ENCODE measurements at places on chromosomes 6 and 20. TPM values are rescaled to one million over a fixed set of nuclear protein-coding genes. Genes with fewer than 3 reads are reported as not detected.

DNA sequence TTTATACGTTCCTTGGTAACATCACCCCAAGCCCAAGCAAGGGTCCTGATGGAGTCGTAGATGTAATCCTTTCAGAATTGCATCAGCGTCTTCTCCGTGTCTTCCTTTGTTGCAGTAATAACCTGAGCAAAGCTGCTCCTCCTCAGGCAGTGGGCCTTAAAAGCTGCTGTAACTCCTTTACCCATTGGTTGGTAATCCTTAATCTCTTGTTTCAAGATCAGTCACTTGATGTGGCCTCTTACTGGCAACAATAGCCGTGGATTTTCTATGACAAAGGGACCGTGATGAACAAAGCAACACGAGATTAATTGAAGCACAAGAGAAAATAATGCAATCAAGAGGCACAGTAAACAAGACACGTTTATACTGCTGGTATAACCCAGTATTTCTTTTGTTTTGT is 44.6 kb downstream of the ALDH5A1 start:
- H3K27ac ChIP-seq = no peak overlapping the region
- no peaks in the 10 kb centered on the region for H3K4me1 ChIP-seq
- H3K27me3 ChIP-seq = no peaks in the 10 kb centered on the region
- no peak overlapping the region for H3K4me3 ChIP-seq
- no peak for DNase-seq
- H3K36me3 ChIP-seq = no peaks in the 10 kb centered on the region

DNA sequence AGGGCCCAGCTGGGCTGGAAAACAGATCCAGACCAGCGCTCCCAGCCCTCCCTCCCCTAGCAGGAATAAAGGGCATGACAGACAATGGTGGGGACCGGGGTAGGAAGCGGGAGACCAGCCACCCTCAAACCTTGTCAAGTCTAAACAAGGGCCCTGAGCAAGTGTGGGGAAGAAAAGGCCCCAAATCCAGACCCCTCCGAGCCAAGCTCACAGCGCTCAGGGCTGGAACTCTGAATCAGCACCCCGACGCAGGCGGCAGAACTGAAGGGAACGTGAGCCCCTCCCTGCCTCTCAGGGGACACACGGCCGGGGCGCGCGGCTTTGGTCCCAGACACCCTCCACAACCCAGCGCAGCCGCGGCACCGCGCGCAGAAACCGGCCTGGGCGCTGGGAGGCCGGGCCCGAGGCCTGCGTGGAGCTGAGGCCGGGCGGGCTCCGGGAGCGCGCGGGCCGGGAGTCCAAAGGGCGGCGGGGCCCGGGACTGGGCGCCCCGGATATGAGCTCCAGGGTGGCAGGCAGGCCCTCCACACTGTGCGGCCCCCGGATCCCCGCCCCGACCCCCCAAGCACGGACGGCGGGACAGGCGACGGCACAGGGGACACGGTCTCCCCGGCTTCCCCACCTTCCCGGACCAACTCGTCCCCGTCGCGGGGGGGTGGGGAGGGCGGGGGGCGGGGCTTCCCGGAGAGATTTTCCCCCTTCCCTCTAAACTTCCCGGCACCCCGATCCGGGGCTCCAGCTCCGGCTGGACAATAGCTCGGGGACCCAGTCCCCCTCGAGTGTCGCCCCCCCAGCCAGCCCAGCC is 641 bp downstream of the TEAD3 start:
- H3K27me3 ChIP-seq = peaks cover 8% of the 10 kb centered on the region
- peaks cover 3% of the 10 kb centered on the region for H3K36me3 ChIP-seq
- peaks cover 8% of the 10 kb centered on the region for H3K4me1 ChIP-seq
- no peak overlapping the region for H3K27ac ChIP-seq
- no peak for DNase-seq
- peak overlapping the region; percentile 44 for H3K4me3 ChIP-seq

DNA sequence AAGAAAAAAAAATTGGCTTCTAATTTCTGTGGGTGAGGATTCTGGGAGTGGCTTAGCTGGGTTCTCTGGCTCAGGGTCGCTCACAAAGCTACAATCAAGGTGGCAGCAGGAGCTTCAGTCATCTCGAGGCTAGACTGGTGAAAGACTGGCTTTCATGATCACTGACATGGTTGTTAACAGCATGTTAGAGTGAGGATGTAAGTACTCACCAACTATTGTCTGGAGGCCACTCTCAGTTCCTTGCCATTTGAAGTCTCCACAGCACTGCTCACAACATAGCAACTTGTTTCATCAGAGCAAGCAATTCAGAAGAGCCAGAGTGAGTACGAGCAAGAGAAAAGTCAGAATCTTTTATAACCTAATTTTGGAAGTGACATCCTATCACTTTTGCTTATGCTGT is 145.7 kb upstream of the PRSS16 start:
- H3K36me3 ChIP-seq = peaks cover 5% of the 10 kb centered on the region
- no peak overlapping the region for H3K27ac ChIP-seq
- peaks cover 44% of the 10 kb centered on the region for H3K27me3 ChIP-seq

DNA sequence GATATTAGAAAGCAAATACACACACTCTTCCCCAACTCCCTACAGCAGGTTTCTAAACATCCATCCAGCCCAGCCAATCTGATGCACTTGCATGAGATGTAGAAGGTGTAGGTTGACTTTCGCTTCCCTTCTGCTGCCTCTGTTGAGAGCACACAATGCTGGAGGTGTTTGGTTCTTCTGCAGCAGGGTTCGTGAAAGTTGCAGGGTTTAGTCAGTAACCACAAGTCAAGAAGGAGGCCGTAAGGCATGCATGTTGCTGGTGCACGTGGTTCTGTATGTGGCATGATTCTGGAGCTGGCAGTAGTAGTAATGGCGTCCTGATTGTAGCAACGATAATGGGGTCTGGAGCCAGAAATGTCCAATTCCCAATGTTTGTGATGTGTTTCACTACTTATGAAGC is 53.0 kb downstream of the DEK start:
- H3K36me3 ChIP-seq = peaks cover 19% of the 10 kb centered on the region
- H3K27ac ChIP-seq = peak overlapping the region; percentile 35
- no peaks in the 10 kb centered on the region for H3K27me3 ChIP-seq
- peaks cover 9% of the 10 kb centered on the region for H3K4me1 ChIP-seq
- no peak overlapping the region for H3K4me3 ChIP-seq

DNA sequence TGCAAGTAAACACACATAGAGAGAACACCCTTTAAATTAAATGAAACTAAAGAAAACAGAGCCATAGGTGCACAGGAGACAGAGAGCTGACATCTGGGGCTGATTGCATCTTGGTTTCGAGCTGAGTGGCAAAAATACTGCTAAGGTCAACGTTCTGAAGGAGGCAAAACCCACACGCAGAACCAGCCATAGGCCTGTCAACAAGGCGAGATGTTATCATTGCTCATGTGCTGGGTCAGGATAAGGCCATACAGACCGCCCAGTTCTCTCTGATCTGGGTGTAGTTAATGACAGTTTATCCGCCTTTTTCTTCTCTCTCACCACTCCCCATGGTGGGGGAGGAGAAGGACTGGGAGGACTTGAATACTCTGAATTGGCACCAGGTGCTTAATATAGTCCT is 4.5 kb upstream of the FAM110A start:
- H3K27me3 ChIP-seq = no peaks in the 10 kb centered on the region
- peaks cover 4% of the 10 kb centered on the region for H3K4me1 ChIP-seq
- no peak for DNase-seq

Gene C6orf58
- 0.18 TPM for total RNA-seq

DNA sequence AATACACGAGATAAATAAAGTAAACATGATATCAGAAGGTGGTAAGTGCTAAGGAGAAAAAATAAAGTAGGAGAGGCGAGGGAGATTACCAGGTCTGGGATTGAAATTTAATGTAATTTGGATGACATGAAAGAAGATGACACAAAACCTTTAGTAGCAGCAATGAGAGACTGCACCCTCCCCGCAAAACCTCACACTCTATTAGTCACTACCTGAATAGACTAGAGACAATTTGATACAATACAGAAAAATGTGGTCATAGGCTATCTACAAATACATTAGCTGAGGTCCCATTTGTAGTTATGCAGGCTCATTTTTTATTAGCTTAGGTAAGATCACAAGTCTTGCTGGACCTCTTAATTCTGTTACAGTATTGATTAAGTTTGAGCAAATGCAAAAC is 125.5 kb downstream of the LRFN2 start:
- H3K27me3 ChIP-seq = peaks cover 8% of the 10 kb centered on the region
- no peak overlapping the region for H3K27ac ChIP-seq
- no peak for DNase-seq
- H3K36me3 ChIP-seq = no peaks in the 10 kb centered on the region
- no peaks in the 10 kb centered on the region for H3K4me1 ChIP-seq
- no peak overlapping the region for H3K4me3 ChIP-seq

- H3K27ac ChIP-seq = no peak overlapping the region
- no peaks in the 10 kb centered on the region for H3K4me1 ChIP-seq
- H3K36me3 ChIP-seq = no peaks in the 10 kb centered on the region
- no peak overlapping the region for H3K4me3 ChIP-seq
- peaks cover 28% of the 10 kb centered on the region for H3K27me3 ChIP-seq
These were observed 119.8 kb upstream of the PDE10A start for GRCh38 chr6:165782812-165783211.

DNA sequence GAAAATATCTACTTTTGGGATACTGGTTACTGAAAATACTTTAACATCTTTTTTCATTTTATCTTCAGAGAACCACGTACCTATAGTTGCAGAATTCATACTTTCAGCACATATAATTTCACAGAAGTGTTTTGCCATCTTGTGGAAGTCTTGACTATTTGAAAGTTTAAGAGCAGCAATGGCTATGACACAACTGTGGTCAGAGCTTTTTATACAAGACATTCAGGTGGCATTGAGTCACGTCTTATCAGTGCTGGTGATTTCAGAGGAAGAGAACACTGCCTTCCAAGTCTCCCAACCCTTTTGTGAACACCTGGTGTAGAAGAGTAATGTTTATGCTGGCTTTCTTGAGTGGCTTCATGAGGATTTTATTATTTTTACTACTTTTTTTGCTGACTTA is 171.6 kb downstream of the ARID1B start:
- H3K27me3 ChIP-seq = no peaks in the 10 kb centered on the region
- no peaks in the 10 kb centered on the region for H3K36me3 ChIP-seq
- no peak overlapping the region for H3K4me3 ChIP-seq
- peaks cover 52% of the 10 kb centered on the region for H3K4me1 ChIP-seq
- DNase-seq = no peak

Gene SLC26A8
- not detected for total RNA-seq

Gene ZNF165
- total RNA-seq = 4.3 TPM

GRCh38 chr6:43070028-43070632 is 6.0 kb upstream of the PTK7 start:
- no peaks in the 10 kb centered on the region for H3K27me3 ChIP-seq
- no peaks in the 10 kb centered on the region for H3K4me1 ChIP-seq
- DNase-seq = no peak
- H3K27ac ChIP-seq = no peak overlapping the region

- no peak overlapping the region for H3K27ac ChIP-seq
- H3K36me3 ChIP-seq = no peaks in the 10 kb centered on the region
- no peak for DNase-seq
- H3K27me3 ChIP-seq = peaks cover 11% of the 10 kb centered on the region
- peaks cover under 1% of the 10 kb centered on the region for H3K4me1 ChIP-seq
These were observed 853.8 kb downstream of the MAFB start for GRCh38 chr20:39835130-39835842.

- no peaks in the 10 kb centered on the region for H3K36me3 ChIP-seq
- peaks cover 12% of the 10 kb centered on the region for H3K4me1 ChIP-seq
- H3K4me3 ChIP-seq = no peak overlapping the region
- no peak overlapping the region for H3K27ac ChIP-seq
These were observed 228.2 kb downstream of the LY86 start for GRCh38 chr6:6816716-6817115.

DNA sequence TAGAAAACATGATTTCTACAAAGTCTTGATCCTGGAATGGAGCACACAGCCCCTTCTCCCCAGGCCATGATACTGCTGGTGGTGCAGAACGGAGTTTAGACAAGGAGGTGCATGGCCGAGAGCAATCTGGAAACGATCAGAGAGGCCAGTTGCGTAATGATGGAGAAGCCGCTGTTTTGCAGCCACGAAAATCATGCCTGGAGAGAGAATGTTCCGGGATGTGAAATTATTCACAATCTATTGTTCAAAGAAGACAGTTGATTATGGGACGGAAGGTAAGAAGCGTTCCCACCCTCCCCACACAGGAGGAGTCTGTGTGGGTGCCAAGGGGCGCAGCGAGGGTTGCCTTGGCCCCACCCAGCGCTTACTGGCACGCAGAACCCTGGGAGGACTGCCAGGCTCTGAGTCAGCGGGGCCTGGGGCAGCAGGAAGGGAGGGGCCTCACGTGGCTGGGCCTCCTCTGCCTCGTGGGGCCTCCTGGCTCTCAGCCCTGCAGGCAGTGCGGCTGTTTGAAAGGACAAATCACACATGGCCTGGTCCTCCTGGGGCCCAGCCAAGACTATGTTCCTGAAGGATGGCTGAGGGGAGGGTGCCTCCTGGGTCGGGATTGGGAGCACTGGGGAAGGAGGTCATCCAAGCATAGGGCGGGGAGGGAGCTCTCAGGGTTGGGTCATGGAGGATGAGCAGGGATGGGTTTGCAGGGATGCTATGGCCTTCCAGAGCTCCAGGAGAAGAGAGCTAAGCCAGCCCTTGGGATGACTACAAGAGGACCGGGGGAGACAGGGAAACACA is 8.7 kb upstream of the AP5S1 start:
- peaks cover 57% of the 10 kb centered on the region for H3K4me1 ChIP-seq
- no peaks in the 10 kb centered on the region for H3K27me3 ChIP-seq
- H3K36me3 ChIP-seq = peaks cover under 1% of the 10 kb centered on the region
- H3K4me3 ChIP-seq = peak overlapping the region; percentile 76

DNA sequence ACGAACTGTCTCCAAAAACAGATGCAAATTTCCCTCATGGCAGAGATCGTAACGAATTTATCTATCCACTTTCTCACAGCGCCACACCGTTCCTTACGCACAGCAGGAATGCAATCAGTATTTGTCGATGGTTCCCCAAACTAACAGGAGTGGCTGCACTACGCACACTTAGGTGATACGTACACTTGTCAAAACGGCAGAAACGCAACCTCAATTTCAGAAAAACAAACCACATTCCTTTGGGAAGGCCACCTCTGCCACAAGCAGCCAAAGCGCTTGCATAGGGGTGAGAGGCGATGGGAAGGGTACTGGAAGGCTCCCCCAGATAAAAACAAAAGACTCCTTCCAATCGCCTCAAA is 638 bp downstream of the MDN1 start:
- no peaks in the 10 kb centered on the region for H3K27me3 ChIP-seq
- peak overlapping the region; percentile 95 for H3K27ac ChIP-seq
- peaks cover 19% of the 10 kb centered on the region for H3K36me3 ChIP-seq
- peak overlapping the region; percentile 94 for H3K4me3 ChIP-seq
- no peak for DNase-seq
- H3K4me1 ChIP-seq = peaks cover 29% of the 10 kb centered on the region

- no peak overlapping the region for H3K4me3 ChIP-seq
- H3K36me3 ChIP-seq = no peaks in the 10 kb centered on the region
- no peak for DNase-seq
These were observed 7.4 kb upstream of the GMPR start for GRCh38 chr6:16230953-16231352.

GRCh38 chr6:136740050-136740974 is 52.0 kb downstream of the MAP3K5 start:
- no peaks in the 10 kb centered on the region for H3K27me3 ChIP-seq
- DNase-seq = no peak
- H3K4me3 ChIP-seq = no peak overlapping the region
- no peaks in the 10 kb centered on the region for H3K36me3 ChIP-seq

Gene SYNGAP1
- total RNA-seq = 26.4 TPM

GRCh38 chr20:2234598-2235191 is 61.1 kb upstream of the TGM3 start:
- no peak for DNase-seq
- no peak overlapping the region for H3K27ac ChIP-seq
- H3K4me1 ChIP-seq = no peaks in the 10 kb centered on the region
- no peaks in the 10 kb centered on the region for H3K36me3 ChIP-seq
- H3K27me3 ChIP-seq = peaks cover 2% of the 10 kb centered on the region
- H3K4me3 ChIP-seq = no peak overlapping the region

Gene ZNF217
- total RNA-seq = 55.6 TPM

GRCh38 chr6:138371452-138371711 is 6.3 kb upstream of the SMIM28 start:
- H3K36me3 ChIP-seq = no peaks in the 10 kb centered on the region
- no peak overlapping the region for H3K27ac ChIP-seq
- no peak overlapping the region for H3K4me3 ChIP-seq
- H3K27me3 ChIP-seq = peaks cover 14% of the 10 kb centered on the region

Data from activated naive CD8-positive, alpha-beta T cell treated with anti-CD3 and anti-CD28 coated beads for 36 hours (primary cell).